ENCODE measurements at places on chromosomes 12 and 14. TPM values are rescaled to one million over a fixed set of nuclear protein-coding genes. Genes with fewer than 3 reads are reported as not detected.

The CSRNP2 gene
- 43.4 TPM for total RNA-seq

The SAMD15 gene
- not detected for total RNA-seq

The CISTR gene
- not detected for total RNA-seq

The SDSL gene
- 9.0 TPM for total RNA-seq

The IRF2BPL gene
- 69.7 TPM for total RNA-seq

The AMIGO2 gene
- total RNA-seq = 32.1 TPM

The B4GALNT3 gene
- total RNA-seq = 22.3 TPM

The SRRM4 gene
- total RNA-seq = 0.21 TPM

The FZD10 gene
- total RNA-seq = 2.8 TPM

The GRIP1 gene
- 0.28 TPM for total RNA-seq

The RNU4-1 gene
- total RNA-seq = not detected

The DENR gene
- total RNA-seq = 16.4 TPM

All from thoracic aorta (tissue), 2 donors.